Renal pelvis (tissue), 12 donors: ENCODE measurements at places on chromosomes 11 and 22. TPM values are rescaled to one million over a fixed set of nuclear protein-coding genes. Genes with fewer than 3 reads are reported as not detected.
A peak's percentile ranks its signal among the peaks of the same experiment; 100 is the strongest.

C11orf54 gene
- 149 TPM for polyA plus RNA-seq

ISX gene
- polyA plus RNA-seq = 0.37 TPM

- DNase-seq = no peak
Observed at GRCh38 chr22:28874811-28875320, 8.5 kb upstream of the ZNRF3 start.

- DNase-seq = no peak
Observed at GRCh38 chr22:34502821-34503220, 563.1 kb upstream of the ISX start.

DNA sequence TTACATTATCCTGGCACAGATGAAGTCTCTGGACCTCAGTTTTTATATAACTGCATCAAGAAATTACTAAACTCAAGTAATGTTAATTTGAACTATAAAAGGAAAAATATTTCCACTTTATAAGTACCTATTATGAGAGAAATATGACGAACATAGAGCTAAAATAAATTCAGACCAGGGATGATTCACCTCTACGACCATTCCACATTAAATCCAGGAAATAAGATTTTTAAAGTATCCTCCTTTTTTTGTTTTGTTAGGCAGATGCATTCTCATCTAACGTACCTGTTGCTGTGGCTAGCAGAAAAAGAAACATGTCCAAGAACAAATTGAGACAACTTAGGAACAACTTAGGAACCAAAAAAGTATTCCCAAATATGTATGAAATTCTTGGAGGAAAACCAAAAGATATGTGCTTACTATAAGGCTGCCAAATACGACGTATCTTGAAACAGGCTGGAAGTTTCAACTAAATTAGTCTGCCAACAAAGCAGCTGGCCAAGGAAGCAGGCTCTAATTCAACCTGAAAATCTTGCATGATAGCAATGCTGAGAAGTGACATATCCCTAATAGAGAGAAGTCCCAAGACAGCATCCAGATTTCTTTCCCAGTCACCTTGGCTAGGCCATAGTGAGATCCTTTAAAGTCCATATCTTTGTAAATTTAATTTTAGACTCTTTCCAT is 15.7 kb downstream of the SPTY2D1 start:
- peak; percentile 9 for DNase-seq

GRCh38 chr11:128921793-128922192 is 20.9 kb downstream of the TP53AIP1 start:
- DNase-seq = no peak
